ENCODE measurements at places on chromosomes 7 and 10. TPM values are rescaled to one million over a fixed set of nuclear protein-coding genes. Genes with fewer than 3 reads are reported as not detected.

The LAMB1 gene
- not detected for total RNA-seq

- peak overlapping the region; percentile 51 for H3K4me3 ChIP-seq
- H3K36me3 ChIP-seq = no peaks in the 10 kb centered on the region
- H3K27ac ChIP-seq = peak overlapping the region; percentile 31
- H3K27me3 ChIP-seq = no peaks in the 10 kb centered on the region
- no peaks in the 10 kb centered on the region for H3K4me1 ChIP-seq
Observed at GRCh38 chr7:70694434-70694970, 437.4 kb upstream of the GALNT17 start.

DNA sequence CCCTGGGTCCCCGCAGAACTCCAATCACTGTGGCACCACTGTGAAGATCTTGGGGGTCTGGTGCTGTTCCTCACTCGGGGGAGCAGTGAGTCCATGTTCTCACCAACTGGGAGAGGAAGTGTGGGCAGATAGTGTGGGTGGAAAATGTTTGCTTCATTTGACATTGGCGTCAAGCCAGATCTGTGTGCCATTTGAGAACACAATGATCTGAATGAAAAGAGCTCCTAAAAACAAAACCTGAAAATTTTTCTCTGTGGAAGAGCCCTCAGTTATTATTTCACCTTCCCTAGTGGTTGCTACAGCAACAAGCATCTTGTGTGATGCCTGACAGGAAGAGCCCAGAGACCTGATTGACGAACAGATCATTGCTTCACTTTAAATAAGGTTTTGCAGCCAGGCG, 125.6 kb downstream of the VIPR2 start:
- H3K36me3 ChIP-seq = no peaks in the 10 kb centered on the region
- H3K4me3 ChIP-seq = no peak overlapping the region
- H3K27me3 ChIP-seq = no peaks in the 10 kb centered on the region
- H3K27ac ChIP-seq = no peak overlapping the region
- no peak for DNase-seq

DNA sequence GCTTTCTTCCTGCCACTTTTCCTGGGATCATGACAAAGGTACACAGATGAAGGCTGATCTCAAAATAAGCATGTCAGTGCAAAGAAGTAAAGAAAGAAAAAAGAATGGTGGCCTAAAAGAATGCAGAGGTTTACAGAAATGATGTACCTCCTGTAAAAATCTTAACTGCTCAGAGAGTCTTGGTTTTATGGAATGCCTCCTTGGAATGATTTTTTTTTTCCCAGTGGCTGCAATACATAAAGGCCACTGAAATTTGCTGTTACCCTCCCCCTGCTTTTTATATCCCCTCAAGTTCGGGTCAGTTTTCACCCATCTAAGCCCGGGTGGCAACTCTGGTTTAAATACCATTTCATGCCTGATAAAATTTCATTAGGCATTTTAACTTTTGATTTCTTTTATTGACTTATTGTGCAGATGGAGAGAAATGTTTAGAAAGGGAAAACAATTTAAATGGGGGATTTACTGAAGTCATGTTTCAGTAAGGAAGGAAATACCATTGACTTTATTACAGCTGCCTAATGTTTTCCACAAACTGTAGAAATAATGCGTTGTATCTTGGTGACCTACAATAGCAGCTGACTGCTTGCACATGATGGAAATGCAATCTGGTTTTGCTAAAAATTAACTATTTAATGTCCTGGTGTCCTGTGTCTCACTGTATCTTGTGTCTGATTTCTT, 102.5 kb downstream of the SAMD9 start:
- H3K27me3 ChIP-seq = no peaks in the 10 kb centered on the region
- no peak overlapping the region for H3K4me3 ChIP-seq
- peaks cover 6% of the 10 kb centered on the region for H3K4me1 ChIP-seq
- no peaks in the 10 kb centered on the region for H3K36me3 ChIP-seq
- DNase-seq = no peak

- no peaks in the 10 kb centered on the region for H3K4me1 ChIP-seq
- H3K27me3 ChIP-seq = no peaks in the 10 kb centered on the region
- H3K4me3 ChIP-seq = no peak overlapping the region
- no peaks in the 10 kb centered on the region for H3K36me3 ChIP-seq
- no peak overlapping the region for H3K27ac ChIP-seq
- DNase-seq = no peak
Observed at GRCh38 chr10:126437635-126438406, 49.5 kb upstream of the ADAM12 start.

GRCh38 chr10:80497187-80498077, 40.3 kb upstream of the SH2D4B start:
- peak overlapping the region; percentile 35 for H3K4me3 ChIP-seq
- no peak for DNase-seq
- H3K27ac ChIP-seq = peak overlapping the region; percentile 49
- no peaks in the 10 kb centered on the region for H3K27me3 ChIP-seq
- H3K36me3 ChIP-seq = no peaks in the 10 kb centered on the region
- H3K4me1 ChIP-seq = peaks cover 97% of the 10 kb centered on the region

The COL28A1 gene
- total RNA-seq = not detected

- no peak overlapping the region for H3K27ac ChIP-seq
- H3K4me1 ChIP-seq = no peaks in the 10 kb centered on the region
- H3K4me3 ChIP-seq = no peak overlapping the region
- no peak for DNase-seq
- H3K36me3 ChIP-seq = peaks cover 4% of the 10 kb centered on the region
- no peaks in the 10 kb centered on the region for H3K27me3 ChIP-seq
Observed at GRCh38 chr7:151129117-151129959, 38.2 kb downstream of the GBX1 start.

GRCh38 chr7:100137851-100138760, 10.6 kb upstream of the LAMTOR4 start:
- no peaks in the 10 kb centered on the region for H3K27me3 ChIP-seq
- H3K27ac ChIP-seq = no peak overlapping the region
- no peak overlapping the region for H3K4me3 ChIP-seq
- H3K4me1 ChIP-seq = no peaks in the 10 kb centered on the region
- DNase-seq = no peak
- no peaks in the 10 kb centered on the region for H3K36me3 ChIP-seq

GRCh38 chr10:16717622-16718395, 99.4 kb downstream of the RSU1 start:
- no peak for DNase-seq
- no peaks in the 10 kb centered on the region for H3K4me1 ChIP-seq
- H3K27me3 ChIP-seq = no peaks in the 10 kb centered on the region
